ENCODE measurements at places on chromosomes 7 and 10.

GRCh38 chr10:78465431-78465830, 431.8 kb downstream of the RPS24 start:
- DNase-seq = no peak

DNA sequence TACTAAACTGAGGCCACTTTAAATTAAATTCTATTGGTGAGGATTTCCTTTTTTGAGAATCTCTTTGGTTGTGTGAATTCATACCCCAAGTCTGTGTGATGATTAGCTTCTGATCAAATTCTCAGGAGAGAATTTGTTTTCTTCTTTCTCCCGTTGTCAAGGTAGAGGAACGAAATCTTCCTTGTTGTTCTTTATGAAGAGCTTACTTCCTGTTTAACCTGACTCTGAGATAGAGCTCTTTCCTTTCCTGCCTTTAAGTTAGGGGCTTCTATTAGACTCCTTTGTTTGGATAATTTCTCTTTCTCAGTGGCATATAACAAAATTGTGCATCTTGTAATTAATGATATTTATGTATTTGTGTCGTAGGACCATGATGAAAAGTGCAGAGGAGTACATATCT, 572.1 kb downstream of the REEP3 start:
- DNase-seq = no peak

DNA sequence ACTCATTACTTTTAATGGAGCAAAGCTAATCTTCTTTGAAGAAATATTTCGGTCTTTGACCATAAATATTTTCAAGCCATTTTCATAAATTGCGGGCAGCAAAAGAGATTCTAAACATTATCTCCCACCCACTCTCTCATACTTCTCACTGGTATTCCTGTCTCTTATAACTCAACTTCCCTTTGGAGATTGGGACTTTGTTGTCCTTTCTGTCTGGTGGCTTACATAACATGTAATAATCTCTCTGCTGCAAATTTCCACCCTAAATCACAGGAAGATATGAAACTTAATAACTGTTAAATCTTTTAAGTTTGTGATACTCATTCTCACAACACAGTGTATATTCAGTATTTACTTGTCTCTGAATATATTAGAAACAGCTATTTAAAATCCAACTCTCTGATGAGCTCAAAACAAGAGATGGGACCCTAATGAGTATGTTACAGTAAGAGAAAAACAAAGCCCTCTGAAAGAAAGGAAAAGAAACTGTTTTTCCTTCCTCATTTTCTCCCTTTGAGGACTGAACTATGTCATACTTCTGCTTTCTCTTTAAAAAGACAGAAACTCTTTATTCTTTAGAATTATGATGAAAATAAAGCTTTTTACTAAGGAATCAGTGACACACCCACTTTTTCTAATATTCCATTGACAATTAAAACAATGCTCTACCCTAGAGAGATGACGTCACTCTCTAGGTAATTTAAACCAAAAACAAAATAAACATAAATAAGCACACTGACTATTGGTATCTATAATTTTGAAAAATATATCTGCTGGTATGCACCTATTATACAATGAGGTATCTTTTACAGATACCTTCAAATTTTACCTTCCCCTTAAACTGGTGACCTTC, 14.7 kb downstream of the CALCR start:
- DNase-seq = no peak

GRCh38 chr10:93475871-93476270, 6.3 kb downstream of the MYOF start:
- DNase-seq = no peak

DNA sequence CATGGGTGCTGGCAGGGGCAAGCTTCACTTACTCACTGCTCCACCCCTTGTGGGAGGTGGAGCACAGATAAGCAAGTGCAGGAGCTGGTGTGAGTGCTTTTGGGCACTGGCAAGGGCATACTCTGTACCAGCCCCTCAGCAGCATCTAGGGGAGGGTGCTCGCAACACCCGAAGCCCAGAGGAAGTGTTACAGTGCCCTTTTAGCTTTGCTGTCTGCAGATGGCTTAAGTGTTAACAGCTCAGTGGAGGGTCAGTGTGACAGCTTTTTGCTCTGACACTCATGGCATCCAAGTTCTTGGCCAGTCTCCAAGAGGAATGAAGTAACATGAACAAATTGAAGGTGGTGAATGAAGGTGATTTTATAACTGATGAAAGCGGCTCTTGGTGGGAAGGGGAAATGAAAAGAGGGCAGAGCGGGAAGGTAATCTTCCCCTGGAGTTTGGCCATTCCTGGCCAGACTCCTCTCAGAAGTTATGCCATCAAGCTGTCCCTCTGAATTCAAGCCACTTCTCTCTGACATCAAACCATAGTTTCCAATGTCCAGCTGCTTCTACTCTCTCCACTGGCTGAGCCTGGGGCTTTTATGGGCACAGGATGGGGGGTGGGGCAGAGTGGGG, 862.5 kb downstream of the KCNMA1 start:
- no peak for DNase-seq

GRCh38 chr7:128299109-128299607, 44.5 kb downstream of the RBM28 start:
- DNase-seq = no peak

- no peak for DNase-seq
Observed at GRCh38 chr7:118948508-118948907, 724.0 kb downstream of the ANKRD7 start.

GRCh38 chr7:77276120-77276519, 76.5 kb upstream of the FGL2 start:
- no peak for DNase-seq

- DNase-seq = no peak
Observed at GRCh38 chr10:86263907-86264306, 102.7 kb downstream of the GRID1 start.

GRCh38 chr7:135197906-135198655, 13.2 kb downstream of the WDR91 start:
- no peak for DNase-seq

DNA sequence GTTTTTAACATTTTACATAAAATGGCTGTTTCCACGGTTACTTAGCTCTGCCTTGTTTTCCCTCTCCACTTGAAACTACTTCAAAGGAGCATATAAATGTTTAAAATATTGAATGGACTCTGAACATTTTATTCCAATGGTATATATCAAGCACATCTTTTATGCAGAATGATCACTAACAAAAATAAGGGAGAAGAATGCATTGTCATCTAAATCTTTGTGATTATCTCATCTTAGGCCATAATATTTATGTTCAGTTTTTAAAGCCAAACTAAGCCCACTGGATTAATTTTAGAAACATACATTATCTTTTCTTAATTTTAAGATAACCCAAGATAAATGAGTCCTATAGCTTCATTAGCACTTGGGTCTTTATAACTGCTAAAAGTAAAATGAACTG, 13.4 kb upstream of the EBLN1 start:
- DNase-seq = no peak

DNA sequence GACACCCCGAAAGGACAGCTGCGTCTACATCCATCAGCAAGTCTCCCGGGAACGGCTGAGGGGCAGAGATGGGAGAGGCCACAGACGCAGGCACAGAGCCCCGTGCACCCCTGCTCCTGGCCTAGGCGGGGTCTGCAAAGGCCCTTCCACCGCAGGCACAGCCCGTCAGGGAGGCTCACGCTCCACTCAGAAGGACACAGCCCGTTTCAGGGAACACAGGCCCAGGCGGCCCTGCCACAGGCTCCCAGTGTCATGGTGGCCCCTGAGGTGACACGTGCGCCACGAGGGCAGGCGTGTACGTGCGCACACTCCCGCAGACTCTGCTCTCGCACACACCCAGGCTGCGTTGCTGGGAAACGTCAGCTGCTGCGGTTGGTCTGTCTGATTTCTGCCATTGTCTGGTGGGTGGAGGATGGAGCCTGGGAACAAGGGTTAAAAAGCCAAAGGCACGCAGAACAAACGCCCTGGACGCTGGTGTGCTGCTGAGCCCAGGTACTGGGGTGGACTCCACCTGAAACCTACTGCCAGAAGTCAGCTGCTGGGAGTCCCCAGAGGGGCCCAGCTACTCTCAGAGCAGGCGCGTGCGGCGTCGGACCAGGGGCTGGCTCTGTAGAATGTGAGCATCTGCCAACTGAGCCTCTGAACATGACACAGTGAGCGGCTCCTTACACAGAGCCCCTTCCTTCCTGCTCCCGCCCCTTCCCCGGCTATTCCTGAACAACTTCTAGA, 13.1 kb downstream of the GPER1 start:
- no peak for DNase-seq

DNA sequence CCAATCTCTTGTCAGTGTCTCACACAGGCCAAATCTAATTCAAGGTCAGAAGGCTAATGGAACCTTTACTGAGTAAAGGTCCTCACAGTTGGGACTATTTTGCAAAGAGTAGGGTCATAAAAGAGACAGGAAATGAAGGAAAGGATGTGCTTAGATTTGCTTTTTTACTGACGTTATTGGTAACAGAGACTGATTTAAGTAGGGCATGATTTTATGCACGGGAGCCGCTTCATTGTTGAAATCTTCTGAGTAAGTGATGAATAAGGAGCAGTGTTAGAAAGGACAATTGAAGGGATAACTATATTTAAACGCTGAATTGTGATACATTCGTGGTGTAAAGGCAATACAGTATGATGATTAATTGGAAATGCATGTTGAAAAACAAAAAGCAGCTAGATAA, 261.5 kb downstream of the MALRD1 start:
- no peak for DNase-seq
